ENCODE measurements at places on chromosomes 6 and 20.

DNA sequence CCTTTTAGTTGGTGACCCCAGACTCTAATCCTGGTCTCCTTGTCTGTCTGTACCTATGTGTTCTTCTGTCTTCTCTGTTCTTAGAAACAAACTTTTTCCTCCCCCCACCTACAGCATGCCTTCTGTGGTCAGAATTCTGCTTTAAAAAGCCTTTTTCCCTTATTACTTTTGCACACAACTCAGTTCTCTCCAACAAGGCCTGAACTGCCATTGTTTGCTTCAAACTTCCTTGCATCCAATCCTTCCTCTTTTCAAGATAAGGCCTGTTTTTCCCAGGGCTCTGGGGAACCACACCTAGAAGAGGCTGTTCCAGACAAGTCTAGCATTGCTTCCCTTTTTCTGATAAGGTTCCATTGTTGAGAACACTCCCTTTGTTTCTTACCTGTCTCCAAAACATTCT lies 22.2 kb upstream of the NCOA3 start:
- DNase-seq = no peak

DNA sequence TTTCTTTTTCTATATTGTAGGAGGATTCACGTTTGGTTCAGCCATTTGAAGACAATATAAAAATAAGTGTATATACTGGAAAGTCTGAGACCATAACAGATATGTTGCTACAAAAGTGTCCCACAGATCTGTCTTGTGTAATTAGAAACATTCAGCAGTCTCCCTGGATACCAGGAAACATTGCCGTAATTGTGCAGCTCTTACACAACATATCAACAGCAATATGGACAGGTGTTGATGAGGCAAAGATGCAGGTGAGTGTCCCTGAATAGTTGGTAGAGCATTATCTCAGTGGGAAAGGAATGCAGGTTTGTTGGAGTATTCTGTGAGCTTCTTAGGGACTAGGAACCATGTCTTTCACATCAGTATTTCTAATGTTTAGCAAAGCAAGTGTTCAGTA lies 18.3 kb upstream of the ADGRF4 start:
- DNase-seq = no peak

DNA sequence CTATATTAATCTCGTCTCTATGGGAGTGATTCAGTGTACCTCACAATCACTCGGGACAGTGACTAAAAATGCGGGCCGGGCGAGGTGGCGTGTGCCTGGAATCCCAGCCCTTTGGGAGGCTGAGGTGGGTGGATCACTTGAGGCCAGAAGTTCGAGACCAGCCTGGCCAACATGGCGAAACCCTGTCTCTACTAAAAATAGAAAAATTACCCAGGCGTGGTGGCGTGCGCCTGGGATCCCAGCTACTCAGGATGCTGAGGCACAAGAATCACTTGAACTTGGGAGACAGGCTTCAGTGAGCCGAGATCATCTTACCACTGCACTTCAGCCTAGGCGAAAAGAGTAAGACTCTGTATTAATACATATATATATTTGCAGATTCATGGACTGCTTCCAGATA lies 17.4 kb downstream of the POPDC3 start:
- DNase-seq = no peak

DNA sequence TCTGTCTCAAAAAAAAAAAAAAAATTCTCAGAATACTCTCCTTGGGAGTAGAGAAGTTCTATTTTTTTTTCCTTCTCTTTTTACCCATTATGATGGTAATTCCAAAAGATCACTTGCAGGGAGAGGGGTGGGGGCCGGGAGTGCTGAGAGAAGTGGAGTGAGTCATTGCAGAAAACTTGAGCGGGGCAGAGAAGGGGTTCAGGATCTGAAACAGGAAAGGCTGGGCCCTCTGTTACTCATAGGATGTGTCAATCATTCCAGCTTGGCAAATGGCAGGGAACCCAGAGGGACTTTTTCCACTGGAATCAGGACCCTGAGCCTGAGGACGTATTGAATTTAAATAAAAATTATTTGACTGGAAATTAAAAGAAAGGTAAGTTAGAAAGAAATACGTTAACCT lies 111.4 kb upstream of the ARMC2 start:
- DNase-seq = peak; percentile 65

DNA sequence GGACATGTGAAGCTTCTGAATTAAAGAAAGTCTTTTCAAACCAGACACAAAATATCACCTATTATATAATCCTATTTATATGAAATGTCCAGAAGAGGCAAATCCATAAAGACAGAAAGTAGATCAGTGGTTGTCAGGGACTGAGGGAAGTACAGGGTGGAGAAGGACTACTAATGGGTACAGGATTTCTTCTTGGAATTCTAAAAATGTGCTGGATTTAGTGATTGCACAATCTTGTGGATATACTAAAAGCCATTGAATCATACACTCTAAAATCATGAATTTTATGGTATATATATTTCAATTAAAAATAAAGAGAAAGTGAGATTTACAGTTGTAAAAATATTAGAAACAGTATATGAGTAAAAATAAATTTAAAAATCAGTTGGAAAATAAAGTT lies 18.7 kb upstream of the MC3R start:
- DNase-seq = no peak

DNA sequence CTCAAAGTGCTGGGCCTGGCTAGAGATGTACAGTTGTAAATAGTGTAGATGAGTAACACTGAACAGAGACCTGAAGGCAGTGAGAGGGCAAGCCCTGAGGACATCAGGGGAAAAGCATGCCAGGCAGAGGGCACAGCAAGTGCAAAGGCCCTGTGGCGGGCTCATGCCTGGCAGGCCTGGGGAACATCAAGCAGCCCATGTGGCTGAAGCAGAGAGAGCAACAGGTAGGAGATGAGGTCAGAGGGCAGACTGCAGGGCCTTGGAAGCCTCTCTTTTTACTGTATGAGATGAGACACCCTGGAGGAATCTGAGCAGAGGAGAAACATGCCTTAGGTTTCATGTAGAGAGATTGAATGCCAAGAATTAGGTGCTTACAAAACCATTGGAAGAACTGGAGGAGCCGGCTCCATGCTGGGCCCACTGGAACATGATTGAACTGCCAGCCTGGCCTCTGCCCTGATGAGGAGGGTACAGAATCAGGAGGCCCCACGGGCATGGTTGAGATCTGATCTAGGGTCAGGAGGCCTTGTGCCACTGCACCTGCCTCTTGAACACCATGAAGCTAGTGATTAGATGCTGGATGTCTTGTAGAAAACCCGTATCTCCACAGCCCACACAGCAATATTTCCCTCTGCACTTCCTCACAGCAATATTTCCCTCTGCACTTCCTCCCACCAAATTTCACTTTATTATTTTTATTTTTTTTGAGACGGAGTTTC lies 5.9 kb upstream of the HMGA1 start:
- no peak for DNase-seq

- no peak for DNase-seq
Observed at GRCh38 chr20:48238781-48239180, 453.5 kb upstream of the SULF2 start.

DNA sequence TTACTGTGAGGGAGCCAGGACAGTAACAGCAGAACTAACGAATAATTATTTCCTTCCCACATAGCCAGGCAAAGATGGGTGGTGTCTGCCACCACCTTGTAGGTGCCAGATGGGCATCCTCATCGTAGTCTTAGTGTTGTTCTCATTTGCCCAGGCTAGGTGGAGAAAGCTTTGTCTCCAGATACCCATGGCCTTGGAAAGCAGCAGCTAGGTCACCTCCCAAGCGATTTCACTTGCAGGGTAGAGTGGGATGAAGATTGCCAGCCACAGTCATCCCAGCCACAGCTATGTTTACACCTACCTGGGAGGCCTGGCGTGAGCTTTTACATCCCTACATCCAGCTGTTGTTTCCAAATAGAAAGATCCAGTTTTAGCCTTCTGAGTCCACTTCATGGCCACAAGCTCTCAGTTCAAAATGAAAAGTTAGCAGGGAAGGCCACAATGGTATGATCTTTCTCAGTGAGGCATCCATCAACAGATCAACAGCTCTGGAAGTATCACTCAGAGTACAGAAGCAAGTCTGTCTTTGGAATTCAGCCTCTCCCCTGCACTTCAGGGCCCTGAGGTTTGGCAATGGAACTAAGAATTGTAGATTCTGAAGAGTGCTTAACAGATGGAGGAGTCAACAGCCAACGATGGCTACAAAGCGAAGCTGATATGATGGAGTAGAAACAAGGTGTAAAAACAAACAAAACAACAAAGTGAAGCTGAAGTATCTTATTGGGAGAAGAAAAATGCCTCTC lies 11.0 kb upstream of the SNRPC start:
- DNase-seq = no peak

DNA sequence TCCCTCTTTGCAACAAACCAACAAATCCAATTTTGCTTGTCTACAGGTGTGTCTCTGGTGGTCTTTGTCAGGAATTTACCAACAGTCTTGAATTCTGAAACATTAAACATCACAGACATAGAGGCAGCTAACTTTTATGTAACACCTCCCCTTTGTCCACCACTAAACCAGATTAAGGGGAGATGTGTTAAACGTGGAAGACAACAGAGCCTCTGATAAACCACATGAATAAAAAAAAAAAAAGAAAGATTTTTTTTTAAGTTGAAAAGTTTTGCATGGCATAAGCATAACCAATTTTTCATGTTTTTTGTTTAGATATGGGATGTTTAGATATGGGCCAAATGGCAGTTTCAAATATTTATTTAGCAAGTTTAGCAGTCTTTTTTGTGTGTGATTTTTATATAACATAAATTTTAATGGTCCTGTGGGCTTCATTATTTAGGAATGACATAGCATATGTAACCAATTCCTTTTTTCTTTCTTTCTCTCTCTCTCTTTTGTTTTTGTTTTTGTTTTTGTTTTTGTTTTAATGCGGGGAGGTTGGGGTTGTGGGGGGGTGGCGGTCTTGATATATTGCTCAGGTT lies 60.7 kb upstream of the BTN3A2 start:
- no peak for DNase-seq

DNA sequence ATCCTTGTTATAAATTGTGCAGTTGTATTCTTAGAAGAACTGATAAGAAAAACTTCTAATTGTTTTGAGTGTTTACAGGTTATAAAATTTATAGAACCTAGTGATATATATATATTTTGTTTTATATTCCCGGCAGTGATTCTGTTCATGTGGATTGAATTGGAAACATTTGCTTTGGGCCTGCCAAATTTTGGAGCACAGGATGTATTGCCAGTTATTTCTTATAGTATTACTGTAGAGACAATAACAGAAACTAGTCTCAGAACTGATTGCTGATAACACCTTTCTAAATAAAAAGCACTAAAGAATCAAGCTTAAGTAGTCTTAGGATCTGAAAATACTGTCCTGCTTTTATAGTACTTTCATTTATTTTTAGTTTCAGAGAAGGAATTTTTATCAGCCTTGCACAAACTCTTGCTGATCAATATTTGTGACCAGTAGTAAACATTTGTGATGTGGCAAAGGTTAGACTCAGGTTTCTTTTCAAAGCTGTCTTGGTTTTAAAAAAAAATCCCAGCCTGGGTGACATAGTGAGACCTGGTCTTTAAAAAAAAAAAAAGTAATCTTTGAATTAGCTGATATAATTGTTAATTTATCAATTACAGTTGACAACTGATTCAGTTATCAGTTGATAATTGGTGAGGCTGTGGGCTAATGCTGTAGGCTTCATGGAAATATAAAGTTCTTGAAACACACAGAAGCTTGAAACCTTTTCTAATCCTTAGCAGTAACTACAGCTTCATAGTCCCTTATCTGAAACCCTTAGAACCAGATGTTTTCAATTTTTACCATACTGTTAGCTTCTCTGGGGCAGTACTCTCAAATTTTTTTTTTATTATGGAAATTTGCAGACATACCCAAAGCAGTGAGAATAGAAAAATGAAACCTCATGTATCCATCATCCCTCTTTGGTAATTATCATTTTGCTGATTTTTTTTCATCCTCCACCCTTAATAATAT lies 42.4 kb downstream of the RNGTT start:
- DNase-seq = no peak

DNA sequence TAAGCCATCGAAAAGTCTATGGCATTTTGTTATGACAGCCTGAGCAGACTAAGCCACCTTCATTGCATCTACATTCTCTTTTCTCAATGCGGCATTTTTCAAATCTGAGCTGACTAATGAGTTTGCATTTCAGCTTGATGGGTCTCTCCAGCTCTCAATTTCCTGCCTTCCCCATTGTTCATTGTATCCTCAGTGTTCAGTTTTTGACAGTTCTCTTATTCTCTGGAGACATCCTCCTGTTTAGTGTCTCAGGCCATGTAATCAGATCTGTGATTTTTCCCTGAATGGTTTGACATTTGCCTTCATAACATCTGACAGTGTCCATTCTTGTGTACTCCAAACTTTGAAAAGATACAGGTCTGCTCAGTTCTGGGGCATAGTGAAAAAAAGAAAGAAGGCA lies 27.9 kb upstream of the MCM3 start:
- DNase-seq = peak; percentile 22

DNA sequence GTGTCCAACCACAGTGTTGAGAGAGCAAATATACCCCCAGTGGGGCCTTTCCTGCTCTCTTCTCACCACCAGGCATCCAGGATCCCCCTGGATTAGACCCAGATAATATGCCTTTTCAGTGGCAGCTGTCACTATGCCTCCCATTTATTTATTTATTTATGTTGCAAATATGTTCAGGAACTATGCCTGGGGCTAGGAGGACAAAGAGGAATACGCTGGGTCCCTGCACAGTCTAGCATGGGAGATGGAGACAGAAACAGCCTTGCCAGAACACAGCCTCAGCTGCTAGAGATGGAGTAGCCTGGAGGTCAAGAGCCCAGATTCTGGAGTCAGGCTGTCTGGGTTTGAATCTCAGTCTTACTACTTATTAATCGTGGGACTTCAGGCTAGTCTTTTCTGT lies 74.6 kb upstream of the LRFN2 start:
- no peak for DNase-seq

GRCh38 chr20:43300901-43301300 lies 111.2 kb upstream of the PTPRT start:
- DNase-seq = no peak

DNA sequence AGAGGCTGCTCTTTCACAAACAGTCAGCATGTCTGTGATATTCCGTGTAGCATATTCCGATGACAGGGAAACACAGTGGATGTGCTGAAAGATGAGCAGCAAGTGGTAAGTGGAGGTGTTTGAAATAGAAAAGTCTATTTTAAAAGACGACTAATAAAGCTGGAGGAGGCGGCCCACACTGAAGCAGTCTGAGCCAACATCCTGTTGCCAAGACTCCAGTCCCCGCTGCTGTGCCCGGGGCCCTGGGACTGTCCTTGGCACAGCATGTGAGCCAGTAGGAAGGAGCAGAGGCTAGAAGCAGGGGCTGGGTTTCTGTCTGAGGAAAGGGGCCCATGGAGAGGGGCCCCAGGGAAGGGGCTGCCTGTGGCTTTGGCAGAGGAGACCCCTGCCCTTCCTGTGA lies 351.5 kb upstream of the CHD6 start:
- no peak for DNase-seq

DNA sequence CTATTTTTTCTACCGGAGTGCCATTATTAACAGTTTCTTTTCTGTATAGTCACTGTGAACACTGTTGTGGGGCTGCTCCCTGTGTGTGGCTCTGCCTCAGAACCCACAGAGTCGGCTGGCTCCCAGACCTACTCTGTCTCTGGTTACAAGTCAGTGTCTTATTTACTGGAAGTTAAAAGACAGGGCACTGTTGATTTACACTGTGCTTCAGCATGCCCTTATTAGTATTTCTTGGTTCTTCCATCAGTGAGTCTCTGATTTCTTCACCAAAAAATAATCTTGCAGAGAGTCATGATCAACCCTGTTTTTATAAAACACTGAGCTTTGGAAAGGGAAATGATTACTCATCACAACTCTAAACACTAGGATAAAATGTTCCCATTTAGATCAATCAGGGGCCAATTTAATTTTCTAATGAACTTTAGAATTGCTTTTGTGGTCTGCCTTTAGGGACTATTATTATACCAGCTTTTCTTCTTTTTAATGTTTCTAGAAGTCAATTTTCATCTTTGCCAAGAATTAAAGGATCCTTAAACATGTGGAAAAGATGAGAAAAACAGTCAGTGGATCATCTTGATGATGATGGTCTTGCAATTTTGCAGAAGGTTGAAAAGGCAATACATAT lies 92.6 kb downstream of the UTRN start:
- DNase-seq = no peak

Data from urothelium cell line (cell line).